ENCODE measurements at places on chromosomes 3 and 15.

DNA sequence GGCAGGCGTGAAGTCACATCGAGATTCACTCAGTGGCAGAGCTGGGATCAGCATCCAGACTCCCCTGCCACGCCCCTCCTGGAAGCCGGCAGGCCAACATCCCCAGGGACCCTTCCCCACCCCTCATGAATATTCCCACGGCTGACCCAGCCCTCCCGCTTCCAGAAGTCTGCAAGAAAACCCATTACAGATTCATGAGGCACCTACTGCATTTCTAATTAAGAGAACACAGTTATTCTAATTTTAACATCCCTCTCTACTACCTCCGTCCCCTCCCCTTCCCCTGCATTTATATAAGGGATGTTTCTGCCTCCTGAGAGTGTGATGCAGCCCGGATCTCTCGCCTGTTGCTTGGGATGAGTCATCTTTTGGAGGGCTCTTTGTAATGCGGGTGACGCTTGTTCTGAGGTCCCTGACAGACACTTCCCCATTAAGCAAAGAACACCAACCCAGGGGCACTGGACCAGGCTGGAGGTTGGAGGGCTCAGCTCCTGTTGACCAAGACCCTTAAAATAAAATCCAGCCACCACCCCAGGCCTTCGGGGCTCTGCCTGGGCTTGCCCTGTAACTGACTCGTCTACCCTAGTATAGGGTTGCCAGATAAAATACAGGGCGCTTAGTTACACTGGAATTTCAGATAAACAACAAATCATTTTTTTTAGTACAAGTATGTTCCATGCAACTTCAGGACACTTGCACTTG lies 118.7 kb downstream of the NUP210 start:
- no peak for DNase-seq

DNA sequence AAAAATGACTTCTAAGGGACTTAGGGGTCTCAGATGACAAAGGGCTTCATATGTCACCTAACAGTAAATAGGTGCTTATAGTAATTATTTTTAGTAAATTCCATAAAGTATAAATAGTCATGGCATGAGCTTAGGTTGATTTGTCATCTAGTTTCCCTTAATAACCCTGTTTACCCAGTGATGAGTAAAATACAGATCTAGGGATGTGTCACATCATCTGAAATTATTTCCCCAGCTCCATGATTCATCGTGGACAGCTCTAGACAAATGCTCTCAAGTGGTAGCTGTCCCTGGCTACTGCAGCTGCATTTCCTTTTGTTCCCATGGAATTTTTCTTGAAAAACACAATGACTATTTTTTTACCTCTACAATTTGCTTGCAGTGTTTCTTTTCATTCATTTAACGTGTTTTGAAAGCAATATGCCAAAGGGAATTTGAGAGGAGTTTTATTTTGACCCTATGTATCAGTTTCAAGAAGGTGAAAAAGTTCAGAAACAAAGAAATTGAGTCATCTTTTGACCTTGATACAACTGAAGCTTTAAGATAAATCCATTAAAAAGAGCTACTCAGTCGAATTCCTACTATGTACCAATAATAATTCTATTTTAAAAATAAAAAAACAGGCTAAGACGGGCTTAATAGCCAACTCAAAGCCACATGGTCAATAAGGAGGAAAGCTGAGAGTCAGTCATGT lies 241.6 kb downstream of the KCNMB2 start:
- DNase-seq, result peak; percentile 6

- DNase-seq, result no peak
Measured at GRCh38 chr3:88231632-88232031, 81.9 kb downstream of the C3orf38 start.

DNA sequence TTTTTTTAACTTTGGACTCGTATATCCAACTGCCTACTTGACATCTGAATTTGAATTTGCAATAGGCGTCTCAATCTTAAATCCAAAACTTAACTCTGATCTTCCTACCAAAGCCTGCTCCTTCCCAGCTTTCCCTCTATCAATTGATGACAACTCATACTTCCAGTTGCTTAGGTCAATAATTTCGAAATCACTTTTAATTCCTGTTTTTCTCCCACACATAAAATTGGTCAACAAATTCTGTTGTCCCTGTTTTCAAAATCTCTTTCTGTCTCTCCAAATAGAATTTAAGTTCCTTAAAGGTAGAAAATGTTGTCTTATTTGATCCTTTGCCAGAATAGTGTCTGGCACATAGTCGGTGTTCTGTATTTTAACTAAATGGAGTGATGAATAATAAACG lies 332.4 kb downstream of the SATB1 start:
- DNase-seq, result no peak

DNA sequence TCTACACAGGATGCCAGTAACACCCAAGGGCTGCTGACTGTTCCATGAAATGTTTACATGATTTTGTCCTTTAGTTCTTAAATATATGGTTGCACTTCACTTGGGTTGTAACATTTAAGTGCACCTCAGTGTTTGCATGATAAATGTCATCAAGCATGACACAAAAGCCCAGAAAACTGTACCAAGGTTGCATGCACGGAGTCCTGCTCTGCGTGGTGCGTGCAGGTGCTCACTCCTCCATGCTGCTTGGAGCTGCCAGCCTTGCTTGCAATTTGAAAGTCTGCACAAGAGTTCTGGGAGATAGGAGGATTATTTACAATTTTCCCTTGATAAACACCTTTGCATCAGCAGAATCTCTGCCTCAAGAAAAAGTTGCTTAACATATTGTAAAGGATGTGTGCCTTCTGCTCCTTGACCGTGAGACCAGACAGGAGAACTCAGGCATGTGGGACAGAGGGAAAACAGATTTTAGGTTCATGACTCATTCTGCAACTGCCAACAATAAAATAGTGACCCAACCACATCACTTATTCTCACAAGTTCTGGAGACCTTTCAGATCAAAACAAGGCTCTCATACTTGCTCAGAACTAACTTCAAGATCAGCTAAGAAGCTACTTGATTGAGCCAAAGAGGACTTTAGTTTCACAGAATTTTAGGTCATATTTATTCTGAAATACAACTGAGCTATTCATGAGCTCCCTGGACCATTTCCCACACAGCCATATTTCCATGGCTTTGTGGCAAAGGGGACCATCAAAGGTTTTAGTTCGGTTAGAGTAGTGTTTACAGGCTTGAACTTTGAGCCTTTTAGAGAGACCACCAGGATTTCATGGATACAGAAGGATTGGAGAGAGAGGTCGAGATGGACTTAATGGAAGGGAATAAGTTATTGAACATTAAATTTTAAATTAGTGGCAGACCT lies 128.4 kb upstream of the ZBED2 start:
- DNase-seq, result peak; percentile 78

DNA sequence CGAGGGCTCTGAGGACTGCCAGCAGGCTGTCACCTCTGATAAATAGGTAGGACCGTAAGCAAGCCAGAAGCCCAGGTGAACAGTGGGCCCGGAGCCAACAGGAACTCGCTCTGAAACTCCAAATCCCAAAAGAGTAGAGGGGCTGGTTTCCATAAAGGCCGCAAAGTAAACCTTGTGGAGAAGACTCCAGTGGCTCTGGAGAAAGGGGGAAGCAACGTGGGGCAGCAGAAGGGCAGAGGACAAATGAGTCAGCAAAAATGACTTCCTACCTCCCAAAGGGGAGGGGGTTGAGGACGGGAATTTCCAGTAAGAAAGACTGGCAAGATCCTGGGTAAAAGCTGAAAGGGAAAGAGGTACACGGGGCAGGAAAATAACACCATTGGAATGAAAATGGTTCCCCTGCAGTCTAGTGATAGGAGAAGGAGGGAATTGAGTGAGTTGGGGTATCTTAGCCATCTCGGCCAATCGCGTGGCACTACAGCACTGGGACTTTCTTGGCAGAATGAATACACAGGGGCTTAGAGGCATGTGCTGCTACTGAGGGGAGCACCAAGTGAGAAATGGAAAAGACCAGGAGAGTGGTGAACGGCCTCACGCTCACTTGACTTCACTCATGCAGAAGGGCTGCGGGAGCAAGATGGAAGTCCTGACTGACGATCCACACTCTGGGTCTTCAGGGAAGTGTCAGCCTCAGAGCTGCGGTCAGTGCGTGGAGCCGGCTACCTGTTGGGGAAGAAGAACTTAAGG lies 33.2 kb downstream of the BMF start:
- DNase-seq, result no peak

All from COR-L47 (cell line).